ENCODE measurements at places on chromosomes 3 and 15. TPM values are rescaled to one million over a fixed set of nuclear protein-coding genes. Genes with fewer than 3 reads are reported as not detected.

GATA2 gene
- total RNA-seq: 57.8 TPM

GRCh38 chr3:140770977-140771667, 93.3 kb downstream of the TRIM42 start:
- DNase-seq: no peak

- DNase-seq: peak; percentile 99
Measured at GRCh38 chr3:4986782-4987537, 7.7 kb downstream of the BHLHE40 start.

DNA sequence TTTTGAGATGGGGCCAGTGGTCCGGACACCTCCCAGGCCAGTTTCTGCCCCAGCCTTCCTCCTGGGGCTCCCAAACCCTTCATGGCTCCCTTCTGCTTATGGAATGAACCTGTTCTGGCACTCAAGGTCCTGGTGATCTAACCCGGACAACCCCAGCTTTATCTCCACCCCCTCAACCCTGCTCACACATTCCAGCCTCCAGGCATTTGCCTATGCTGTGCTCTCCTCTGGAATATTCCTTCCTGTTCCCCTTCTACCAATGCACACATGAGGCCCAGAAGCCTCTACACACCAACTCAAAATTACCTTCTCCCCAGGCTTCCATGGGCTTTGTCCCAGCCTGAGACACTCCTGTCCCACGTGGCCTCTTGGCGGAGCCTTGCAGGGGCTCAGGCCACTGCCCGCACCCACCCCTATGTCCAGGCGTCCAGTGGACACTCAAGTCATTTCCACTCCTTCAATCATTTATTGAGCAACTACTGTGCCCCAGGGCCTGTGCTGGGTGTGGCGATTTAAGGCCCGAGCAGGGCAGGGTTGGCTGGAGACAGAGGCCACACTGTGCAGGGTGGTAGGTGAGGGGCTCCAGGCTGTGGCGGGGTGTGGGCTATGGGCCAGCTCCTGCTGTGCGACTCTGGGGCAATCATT, 18.8 kb downstream of the PLXND1 start:
- no peak for DNase-seq

DNA sequence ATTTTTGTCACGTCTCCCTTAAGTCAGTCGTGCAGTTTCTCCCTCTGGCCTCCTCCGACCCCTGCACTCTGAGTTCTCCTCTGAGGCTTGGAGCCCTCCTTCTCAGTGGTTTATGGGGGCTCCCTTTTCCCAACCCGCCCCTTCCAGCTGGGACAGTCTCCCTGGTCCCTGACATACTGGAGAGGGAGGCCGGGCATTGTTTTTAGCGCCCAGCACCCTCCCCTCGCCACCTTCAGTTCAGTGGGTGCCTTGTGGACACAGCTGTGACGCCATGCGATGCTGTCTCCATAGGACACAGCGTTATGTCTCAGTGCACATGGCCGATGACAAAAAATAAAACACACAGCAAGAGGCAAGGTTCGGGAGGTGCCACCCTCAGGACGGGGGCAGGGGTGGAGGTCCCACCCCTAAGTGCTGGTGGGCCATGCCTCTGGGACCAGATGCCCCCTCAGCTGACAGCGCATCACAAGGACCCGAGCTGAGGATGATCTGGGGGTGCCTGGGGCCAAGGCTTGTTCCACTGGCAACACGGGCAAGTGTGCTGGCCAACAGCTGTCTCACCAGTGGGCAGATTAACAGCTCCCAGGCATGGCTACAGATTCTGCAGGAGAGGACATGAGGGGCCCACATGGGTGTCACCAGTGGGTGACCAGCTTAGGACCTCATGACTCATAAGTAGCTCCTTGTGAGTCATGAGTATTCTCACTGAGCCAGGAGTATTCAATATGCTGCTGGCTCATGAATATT, 81.6 kb downstream of the PLXNA1 start:
- DNase-seq: no peak

Measured in ureter (tissue), 1 donor.